ENCODE measurements at places on chromosomes 5 and 9.
A peak's percentile ranks its signal among the peaks of the same experiment; 100 is the strongest.

DNA sequence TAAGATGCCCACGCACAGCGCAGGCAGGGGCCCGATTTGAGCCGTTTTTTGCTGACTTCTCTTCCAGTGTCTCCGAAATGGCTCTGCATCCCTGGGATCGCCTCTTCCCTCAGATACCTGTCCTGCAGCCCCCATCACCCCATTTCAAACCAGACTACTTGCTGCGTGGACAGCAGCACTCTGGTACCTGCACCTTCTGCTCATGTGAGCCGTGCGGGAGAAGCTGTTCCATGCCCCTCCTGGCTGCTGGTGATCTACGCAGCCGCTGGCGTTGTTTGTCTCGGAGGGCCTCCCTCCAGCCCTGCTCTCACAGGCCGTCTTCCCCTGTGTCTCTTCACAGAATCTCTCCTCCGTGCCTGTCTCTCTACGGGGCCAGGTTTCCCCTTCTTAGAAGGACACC, 13.4 kb downstream of the CEP72 start:
- no peak for DNase-seq

GRCh38 chr5:6713274-6714225, at the start of gene TENT4A:
Gene TENT4A, plus strand, starts transcription at chr5:6713432. Its CDS starts 552 bp downstream, at chr5:6713984.
- DNase-seq: peak; percentile 45

- DNase-seq: no peak
Measured at GRCh38 chr5:60993875-60994571, 49.0 kb downstream of the NDUFAF2 start.

- no peak for DNase-seq
Measured at GRCh38 chr5:59062986-59063683, 480.3 kb downstream of the RAB3C start.

DNA sequence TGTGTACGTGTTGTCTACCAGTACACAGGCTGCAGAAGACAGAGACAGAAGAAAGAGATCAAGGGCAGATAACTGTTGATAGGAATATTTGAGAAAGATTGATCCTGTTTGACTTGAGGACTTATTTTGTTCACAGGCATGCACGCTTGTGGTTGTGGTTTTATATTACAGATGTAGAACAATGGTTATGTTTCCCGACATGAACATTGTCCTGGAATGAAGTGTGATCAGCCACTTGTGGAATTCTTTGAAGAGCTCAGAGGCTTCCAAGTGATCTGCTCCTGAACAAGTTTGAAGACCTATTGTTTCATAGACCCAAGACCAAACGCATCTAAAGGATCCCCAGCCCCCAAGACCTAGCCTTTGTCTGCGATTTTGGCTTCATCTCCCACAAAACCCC, 13.7 kb downstream of the TEX53 start:
- DNase-seq: no peak

DNA sequence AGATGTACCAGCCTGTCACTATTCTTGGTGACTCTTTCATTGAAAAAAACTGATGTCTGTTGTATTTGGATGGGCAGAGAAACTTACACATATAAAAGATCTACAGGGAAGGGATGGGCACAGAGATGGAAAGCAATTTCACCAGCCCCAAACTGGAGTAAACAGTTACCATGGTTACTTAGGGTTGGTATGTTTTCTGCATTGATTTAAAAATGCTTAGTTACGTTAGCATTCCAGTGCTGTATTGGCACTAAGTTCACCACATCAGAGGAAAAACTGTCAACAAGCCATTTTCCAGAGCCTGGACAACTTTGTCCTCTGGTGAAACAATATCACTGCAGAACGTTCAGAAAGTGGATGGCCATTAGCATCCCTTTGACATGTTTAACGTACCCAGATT, 28.0 kb downstream of the MARCHF3 start:
- DNase-seq: no peak

DNA sequence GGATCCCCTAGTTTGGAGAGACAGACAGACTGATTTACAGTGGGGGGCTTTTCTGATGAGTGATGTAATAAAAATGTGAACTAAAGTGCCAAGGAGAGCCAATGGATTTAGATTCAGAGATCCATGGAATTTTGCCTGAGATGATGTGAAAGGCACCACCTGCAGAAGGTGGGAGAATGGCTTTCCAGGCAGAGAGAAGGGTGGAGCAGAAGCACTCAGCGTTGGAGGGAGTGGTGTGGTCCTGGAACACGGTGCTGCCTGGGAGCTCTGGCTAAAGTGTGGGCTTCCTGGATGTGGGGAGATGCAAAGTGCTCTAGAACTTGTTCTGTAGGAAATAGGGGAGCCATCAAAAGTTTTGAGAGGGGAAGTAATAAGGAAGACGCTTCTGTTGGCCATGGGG, 57.0 kb downstream of the IQGAP2 start:
- DNase-seq: no peak

GRCh38 chr5:170171811-170172210, 61.0 kb upstream of the C5orf58 start:
- no peak for DNase-seq

GRCh38 chr9:98488571-98489312, 220.0 kb downstream of the GABBR2 start:
- no peak for DNase-seq

DNA sequence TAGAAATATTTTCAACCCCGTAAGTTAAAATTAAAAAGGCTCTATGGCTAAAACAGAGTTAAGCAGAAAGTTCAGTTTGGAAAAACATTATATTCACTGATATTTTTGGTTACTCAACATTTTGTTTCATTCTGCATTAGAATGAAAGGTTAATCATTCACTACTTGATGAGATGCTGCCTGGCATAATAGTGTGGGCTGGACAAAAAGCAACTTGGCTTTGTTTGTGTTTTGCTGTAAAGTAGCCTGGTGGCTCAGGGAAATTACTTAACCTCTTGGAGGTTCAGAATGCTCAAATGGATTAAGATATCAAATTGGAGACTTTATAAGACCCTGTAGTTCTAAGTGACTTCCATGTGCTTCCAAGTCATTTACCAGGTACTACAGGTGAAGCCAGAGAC, 367.4 kb upstream of the TRPC7 start:
- DNase-seq: no peak

DNA sequence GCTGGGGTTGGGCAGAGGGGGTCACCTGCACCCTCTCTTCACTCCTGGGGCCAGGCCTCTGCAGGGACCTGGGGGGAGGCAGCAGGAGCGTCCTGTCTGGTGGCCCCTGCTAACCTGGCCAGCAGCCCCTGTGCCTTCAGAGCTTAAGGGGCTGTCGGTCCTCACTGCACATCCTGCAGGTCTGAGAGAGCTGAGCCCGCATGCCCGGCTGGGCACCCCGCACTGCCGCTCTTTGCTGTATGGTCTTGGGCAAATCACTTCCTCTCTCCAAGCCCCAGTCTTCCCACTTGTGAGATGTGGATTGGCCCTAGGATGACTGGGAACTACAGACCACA, 7.9 kb downstream of the FLT4 start:
- no peak for DNase-seq

DNA sequence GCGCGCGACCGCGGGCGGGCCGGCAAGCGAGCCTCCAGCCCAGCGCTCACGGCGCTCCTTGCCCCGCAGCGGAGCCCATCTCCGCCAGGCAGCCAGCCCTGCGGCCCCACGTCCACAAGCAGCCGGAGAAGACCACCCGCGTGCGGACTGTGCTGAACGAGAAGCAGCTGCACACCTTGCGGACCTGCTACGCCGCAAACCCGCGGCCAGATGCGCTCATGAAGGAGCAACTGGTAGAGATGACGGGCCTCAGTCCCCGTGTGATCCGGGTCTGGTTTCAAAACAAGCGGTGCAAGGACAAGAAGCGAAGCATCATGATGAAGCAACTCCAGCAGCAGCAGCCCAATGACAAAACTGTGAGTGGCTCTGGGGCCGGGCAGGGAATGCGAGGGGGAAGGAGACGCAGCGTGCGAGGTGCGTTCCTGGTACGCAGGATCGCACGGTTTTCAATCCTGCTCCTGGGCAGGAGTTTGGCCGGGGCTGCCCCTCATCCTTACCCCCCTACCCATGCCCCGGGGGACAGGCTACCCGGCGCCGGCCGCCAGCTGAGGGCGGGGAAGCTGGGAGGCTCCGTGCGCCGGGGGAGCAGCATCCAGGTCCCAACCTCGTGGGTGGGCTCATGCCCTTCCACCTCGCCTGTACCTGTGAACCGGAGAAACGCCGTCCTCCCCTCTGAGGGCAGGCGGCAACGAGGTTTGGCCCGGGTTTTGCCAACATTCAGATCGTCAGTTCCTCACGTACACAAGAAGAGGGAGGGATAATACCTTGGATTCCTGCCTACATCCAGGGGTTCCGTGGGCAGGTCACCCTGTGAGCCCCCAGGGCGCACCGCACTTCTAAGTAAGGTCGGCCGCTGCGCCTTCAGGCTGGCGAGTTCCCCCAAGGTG, 6.6 kb downstream of the ISL1 start:
- DNase-seq: no peak

DNA sequence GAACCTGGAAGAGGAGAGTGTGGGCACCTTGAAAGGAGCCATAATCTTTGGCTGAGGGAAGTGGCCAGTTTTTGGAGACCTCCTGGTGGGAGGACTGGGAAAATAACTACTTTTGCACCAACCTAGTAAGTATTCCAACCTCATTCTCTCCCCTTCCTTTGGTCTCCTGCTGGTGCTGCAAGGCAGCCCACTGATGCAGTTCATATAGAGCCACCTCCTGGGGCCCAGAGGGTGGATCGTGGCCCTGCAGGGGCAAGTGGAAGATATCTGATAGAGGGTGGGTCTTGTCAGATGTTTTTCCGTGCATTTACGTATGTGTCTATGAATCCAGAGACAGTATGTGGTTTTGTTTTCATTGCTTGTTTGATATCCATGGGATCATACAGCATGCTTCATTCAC, 172.8 kb upstream of the PITX1 start:
- DNase-seq: no peak

DNA sequence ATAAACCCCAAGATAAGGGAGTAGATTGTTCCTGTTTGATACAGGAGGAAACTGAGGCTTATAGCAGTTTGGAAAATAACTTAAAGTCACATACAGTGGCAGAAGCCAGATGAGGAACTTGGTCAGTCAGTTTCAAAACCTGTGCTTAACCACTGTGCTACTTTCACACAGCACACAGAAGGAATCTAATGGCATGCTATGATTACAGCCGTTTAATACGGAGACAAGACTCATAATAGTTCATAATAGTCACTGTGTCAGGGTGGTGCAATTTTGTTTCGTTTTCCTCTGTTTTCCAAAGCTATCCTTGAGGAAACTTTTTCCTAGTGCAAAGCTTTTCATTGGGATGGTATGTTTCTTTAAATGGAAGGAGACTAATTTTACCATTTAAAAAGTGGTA, 112.3 kb downstream of the GCNT1 start:
- DNase-seq: no peak

DNA sequence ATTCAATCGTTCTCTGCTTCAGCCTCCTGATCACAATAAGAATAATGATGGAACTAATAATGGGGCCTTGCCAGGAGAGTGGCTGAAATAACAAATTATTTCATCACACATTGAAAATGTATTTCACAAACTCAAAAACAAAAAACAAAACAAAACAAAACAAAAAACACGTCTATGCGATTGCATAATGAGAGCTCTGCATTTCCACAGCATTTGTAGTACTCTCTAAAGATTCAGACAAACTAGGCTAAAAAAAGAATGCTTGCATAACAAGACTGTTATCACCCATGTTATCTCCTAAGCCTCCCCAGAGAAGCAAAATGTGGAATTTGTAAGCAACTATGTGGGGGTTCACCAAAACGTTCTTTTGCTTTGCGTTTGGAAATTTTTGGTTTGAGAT, 48.1 kb downstream of the PRELID2 start:
- no peak for DNase-seq

- no peak for DNase-seq
Measured at GRCh38 chr5:98402130-98402529, 371.3 kb upstream of the RGMB start.

DNA sequence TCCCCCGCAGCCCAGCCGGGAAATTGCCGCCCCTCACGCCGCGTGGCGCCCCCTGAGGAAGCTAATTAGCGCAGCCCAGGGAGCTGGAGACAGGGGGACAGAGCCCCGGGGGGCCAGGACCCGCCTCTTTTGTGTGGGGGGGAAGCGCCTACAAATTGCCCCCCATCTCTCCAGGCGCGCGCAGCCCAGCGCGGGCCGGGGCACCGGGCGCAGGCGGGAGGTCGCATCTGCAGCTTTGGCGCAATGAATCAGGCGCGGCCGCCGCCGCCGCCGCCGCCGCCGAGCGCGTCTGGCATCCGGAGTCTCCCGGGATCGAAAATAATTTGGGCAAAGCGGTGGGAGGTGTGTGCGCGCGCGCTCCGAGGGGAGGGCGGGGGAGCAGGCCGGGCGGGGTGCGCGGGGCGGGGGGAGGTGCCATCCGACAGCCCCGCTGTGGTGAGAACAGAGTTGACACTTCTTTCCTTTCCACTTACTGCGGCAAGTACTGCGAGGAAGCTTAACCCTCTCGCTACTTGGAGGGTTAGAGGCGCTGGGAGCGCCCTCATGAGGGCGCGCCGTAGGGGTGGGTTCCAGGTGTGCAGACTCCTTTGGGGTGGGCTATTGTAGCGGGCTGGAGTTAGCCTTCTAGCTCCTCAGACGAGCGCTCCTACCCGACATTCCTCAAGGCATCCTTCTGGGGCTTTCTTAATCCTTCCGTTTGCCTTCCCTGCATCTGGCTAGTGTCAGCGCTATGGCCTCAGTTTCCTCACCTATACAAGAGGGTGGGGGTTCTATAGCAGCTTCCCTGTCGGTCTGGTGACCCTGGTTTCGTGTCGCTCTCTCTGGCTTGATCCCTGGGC, 63.1 kb downstream of the CXXC5 start:
- no peak for DNase-seq

- DNase-seq: no peak
Measured at GRCh38 chr5:16233730-16234129, 54.1 kb upstream of the MARCHF11 start.

DNA sequence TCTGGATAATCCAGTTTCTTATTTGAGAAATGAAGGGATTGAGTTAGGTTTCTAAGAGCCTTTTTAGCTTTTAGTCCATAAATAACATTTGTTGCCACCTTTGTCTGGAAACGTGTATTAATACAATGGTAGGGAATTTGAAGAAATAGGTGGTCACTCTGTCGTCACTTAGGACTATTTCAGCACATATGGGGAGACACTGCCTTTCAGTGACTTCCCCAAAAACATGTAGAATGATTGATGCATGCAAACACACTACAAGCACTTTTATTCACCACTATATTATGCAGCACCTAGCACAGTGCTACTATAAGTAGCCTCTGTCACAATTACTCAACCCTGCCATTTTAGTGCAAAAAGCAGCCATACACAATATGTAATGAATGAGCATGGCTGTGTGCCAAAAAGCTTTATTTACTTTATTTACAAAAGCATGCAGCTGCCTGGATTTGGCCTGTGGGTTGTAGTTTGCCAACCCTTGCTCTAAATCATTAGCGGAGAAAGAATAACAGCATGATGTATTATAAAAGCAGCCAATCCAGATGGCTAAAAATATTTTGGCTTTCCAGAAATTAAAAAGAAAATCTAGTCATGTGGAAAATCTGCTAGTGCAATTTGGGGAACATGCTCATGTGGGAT, 154.2 kb upstream of the HMHB1 start:
- no peak for DNase-seq

Measured in hematopoietic multipotent progenitor cell treated with erythropoietin and hydrocortisone succinate and interleukin-3 and kit ligand, for 15 days (in vitro differentiated cells).